ENCODE measurements at places on chromosomes 16 and 17. TPM values are rescaled to one million over a fixed set of nuclear protein-coding genes. Genes with fewer than 3 reads are reported as not detected.

DNA sequence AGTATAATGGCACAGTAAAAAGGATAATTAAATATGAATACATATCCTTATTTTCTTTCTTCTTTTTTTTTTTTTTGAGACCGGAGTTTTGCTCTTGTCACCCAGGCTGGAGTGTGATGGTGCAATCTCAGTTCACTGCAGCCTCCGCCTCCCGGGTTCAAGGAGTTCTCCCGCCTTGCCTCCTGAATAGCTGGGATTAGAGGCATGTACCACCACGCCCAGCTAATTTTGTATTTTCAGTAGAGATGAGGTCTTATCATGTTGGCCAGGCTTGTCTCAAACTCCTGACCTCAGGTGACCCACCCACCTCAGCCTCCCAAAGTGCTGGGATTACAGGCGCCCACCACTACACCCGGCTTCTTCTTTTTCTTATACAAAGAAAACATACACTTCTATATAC lies 12.0 kb downstream of the GABARAPL2 start:
- H3K4me3 ChIP-seq = no peak overlapping the region
- H3K27ac ChIP-seq = peak overlapping the region; percentile 45
- peaks cover 18% of the 10 kb centered on the region for H3K36me3 ChIP-seq
- DNase-seq = no peak
- peaks cover 20% of the 10 kb centered on the region for H3K4me1 ChIP-seq

DNA sequence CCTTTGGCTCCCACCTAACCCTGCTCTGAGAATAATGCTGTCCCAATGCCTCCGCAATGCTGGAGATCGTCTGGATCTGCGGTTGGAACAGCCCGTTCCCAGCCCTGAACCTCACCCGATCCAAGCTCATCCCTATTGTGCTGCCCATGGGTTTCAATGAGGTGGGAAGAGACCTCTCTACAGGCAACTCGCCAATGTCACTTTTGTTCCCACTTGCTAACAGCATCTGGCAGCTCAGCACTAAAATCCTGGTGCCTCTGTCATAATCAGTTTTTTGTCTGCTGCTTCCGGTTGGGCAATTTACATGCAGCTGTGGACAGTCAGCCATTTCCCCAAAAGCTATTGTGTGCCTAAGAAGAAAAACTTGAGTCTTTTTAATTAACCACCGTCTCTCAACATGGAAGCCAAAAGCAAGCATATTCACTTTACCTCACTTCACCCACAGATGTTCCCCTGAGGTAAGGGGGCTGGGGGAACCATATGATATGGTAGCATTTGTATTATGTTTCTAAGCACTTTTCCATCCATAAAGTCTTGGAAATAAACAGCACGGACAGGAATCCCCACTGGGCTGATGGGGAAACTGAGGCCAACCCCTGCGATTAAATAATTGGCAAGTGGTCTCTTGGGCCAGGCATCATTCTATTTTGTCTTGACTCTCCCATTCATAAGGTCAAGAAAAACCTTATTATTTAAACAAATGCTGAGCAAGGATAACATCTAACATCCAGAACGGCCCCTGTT lies 159.2 kb upstream of the CDH5 start:
- no peaks in the 10 kb centered on the region for H3K36me3 ChIP-seq
- H3K27ac ChIP-seq = no peak overlapping the region
- no peaks in the 10 kb centered on the region for H3K4me1 ChIP-seq
- no peak for DNase-seq
- H3K4me3 ChIP-seq = no peak overlapping the region

Gene MYL11
- not detected for polyA plus RNA-seq

GRCh38 chr17:81251094-81251708 lies 12.1 kb downstream of the NDUFAF8 start:
- no peak overlapping the region for H3K4me3 ChIP-seq

GRCh38 chr16:85607796-85608514 lies 5.2 kb upstream of the GSE1 start:
- H3K4me1 ChIP-seq = peaks cover 44% of the 10 kb centered on the region
- no peak overlapping the region for H3K27ac ChIP-seq
- DNase-seq = no peak
- H3K4me3 ChIP-seq = peak overlapping the region; percentile 70
- no peaks in the 10 kb centered on the region for H3K27me3 ChIP-seq

Gene RDM1
- polyA plus RNA-seq = not detected

GRCh38 chr16:80585764-80586163 lies 45.0 kb downstream of the DYNLRB2 start:
- DNase-seq = no peak
- H3K36me3 ChIP-seq = no peaks in the 10 kb centered on the region
- H3K4me1 ChIP-seq = peaks cover 3% of the 10 kb centered on the region
- H3K27ac ChIP-seq = no peak overlapping the region
- peaks cover 5% of the 10 kb centered on the region for H3K27me3 ChIP-seq
- no peak overlapping the region for H3K4me3 ChIP-seq

Gene CCDC154
- not detected for polyA plus RNA-seq

DNA sequence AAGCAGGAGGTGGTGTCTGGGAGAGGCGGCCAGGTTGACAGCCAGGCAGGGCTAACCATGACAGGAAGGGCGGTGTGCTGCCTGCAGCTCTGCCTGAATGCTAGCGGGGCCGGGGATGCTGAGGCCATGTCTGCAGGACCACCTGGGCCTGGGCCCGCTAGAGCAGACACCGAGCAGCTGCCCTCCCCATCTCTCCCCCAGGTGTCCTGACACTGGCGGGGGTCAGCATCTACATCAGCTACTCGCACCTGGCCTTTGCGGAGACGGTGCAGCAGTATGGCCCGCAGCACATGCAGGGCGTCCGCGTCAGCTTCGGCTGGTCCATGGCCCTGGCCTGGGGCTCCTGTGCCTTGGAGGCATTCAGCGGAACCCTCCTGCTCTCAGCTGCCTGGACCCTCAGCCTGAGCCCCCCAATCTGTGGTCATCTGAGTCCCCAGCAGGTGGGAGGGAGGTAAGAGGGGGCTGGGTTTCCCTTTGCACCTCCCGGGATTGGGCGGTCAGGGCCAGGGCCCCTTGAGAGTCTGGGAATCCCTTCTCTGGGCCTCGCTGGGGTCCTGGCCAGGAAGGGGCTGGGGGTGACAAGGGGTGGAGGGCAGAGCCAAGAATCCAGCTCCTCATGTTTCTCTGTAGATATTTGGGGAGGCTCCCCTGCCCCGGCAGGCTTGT lies 7.5 kb downstream of the TMEM235 start:
- H3K27me3 ChIP-seq = peaks cover 15% of the 10 kb centered on the region
- H3K36me3 ChIP-seq = no peaks in the 10 kb centered on the region
- H3K27ac ChIP-seq = no peak overlapping the region
- no peak for DNase-seq

DNA sequence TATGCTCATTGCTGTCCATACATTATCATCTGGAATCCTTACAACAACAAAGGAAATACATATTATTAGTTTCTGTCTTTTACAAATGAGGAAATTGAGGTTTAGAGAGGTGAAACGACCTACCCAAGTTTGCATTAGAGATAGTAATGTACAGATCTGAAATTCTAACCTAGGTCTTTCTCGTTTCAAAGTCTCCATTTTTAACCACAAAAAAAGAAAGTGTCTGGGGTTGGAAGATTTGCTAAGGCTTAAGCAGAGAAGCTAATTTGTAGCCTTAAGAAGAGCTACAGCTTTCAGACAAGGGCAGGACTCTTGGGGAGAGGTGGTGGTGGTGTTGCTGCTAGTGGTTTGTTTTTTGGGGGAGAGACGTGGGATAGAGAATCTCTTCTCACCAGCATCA lies 19.2 kb downstream of the CIITA start:
- H3K27ac ChIP-seq = peak overlapping the region; percentile 96
- H3K27me3 ChIP-seq = no peaks in the 10 kb centered on the region
- peaks cover 66% of the 10 kb centered on the region for H3K36me3 ChIP-seq
- H3K4me3 ChIP-seq = peak overlapping the region; percentile 91
- H3K4me1 ChIP-seq = peaks cover 82% of the 10 kb centered on the region
- no peak for DNase-seq

Gene PRR35
- not detected for polyA plus RNA-seq

- H3K4me3 ChIP-seq = no peak overlapping the region
- no peaks in the 10 kb centered on the region for H3K4me1 ChIP-seq
- H3K27ac ChIP-seq = no peak overlapping the region
- no peak for DNase-seq
- no peaks in the 10 kb centered on the region for H3K27me3 ChIP-seq
Measured at GRCh38 chr17:32191306-32191705, 49.0 kb downstream of the RHOT1 start.

DNA sequence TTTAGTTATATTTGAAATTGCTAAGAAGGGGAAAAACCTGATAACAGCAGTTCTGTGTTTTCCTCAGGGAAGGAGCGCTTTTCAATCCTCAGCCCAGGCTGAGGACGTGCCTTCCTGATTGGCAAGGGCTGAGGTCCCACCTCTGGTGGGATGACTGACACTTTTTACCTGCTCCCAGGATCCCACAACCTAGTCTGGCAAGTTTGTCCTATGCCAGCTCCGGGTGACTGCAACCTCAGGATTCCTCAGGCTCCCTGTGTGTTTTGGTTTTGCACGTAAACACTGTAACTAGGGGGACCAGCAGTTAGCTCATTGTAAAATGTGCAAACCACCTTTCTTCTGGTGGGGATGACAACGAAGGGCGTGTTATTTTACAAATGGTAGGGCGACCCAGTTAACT lies 7.5 kb downstream of the MARCHF10 start:
- H3K4me3 ChIP-seq = no peak overlapping the region
- H3K27ac ChIP-seq = no peak overlapping the region
- peaks cover 43% of the 10 kb centered on the region for H3K27me3 ChIP-seq
- DNase-seq = no peak
- H3K36me3 ChIP-seq = no peaks in the 10 kb centered on the region

DNA sequence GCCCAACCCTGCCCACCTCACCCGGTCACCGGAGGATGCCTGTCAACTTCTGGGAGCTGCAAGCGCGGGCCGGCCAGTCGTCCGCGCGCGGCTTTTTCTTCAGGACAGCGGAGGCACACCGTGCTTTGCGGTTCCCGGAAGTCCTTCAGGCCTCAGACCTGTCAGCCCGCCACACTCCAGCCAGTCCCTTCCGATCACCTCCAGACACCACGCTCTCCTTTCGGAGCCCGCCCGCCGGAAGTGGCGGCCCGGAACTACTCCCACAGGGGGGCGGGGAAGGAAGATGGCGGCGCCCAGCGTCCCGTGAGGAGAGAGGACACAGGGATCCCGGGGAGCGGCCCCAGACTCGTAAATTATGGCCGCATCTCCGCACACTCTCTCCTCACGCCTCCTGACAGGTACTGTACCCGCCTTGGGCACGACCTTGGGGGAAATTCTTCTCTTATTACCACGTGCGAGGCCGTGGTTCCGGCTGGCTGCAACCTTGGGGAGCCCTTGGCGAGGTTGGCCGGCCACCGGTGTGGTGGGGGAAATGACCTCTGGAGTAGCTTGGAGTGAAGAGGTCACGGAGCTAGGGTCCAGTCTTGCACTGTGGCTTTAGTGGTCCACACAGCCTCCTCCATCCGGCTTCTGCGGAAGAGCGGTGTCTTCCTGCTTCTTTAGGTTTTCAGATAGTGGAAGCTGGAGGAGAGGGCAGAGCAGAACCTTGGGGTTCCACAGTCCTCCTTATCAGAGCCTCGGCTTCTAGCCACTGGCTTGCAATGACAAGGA lies at the start of gene COX10:
Gene COX10 (plus strand): TSS at position 254 of the 771 bp plus-strand sequence. CDS start 102 bp downstream, at position 356.
- H3K36me3 ChIP-seq = peaks cover 6% of the 10 kb centered on the region
- peak within 1 kb of the TSS; percentile 96 for H3K4me3 ChIP-seq
- H3K27ac ChIP-seq = peak within 1 kb of the TSS; percentile 72

DNA sequence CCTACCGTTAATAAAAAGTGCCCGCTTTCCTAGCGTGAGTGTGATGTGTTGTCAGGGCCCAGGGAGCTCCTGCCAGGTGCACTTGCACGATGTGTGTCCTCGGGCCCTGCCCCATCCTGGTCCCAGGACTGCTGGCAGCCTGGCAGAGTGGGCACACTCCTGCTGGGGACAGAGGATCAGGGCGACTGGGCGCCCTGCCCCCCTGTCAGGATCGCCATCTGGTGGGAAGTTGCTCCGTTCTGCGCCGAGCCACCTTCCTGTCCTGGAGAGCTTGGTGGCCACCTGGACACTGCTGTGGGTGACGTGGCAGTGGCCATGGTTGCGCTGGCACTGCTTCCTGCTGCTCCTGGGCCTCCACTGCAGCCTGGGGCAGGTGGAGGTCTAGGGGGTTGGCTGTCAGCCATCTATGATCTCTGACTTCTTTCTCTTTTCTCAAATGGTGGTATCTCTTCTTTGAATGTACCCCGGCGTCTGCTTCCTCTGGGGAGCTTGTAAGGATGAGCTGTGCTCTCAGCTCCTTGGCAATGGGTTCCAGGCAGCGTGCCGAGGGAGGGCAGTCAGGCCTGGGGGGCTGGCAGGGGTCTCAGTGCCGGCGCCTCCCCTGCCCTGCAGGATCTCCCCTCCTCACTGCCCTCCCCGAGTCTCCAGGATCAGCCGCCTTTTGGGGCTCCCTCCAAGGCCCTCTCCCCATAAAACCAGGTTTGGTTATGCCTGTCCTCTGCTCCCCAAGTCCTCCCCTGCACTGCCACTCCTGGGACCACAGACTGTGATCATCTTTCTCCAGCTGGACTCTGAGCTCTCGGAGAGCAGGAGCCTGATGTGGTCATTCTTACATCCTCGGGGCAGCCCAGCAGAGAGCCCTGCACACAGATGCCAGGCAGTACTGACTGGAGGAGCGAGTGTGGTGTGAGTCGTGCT lies 76.9 kb downstream of the AMFR start:
- no peaks in the 10 kb centered on the region for H3K4me1 ChIP-seq
- no peak overlapping the region for H3K4me3 ChIP-seq

- DNase-seq = no peak
- no peaks in the 10 kb centered on the region for H3K27me3 ChIP-seq
- no peak overlapping the region for H3K27ac ChIP-seq
- no peaks in the 10 kb centered on the region for H3K36me3 ChIP-seq
- peaks cover 33% of the 10 kb centered on the region for H3K4me1 ChIP-seq
Measured at GRCh38 chr16:56611281-56611833, 3.0 kb downstream of the MT2A start.

- H3K27ac ChIP-seq = peak overlapping the region; percentile 92
- H3K36me3 ChIP-seq = peaks cover 16% of the 10 kb centered on the region
- no peaks in the 10 kb centered on the region for H3K27me3 ChIP-seq
- H3K4me1 ChIP-seq = peaks cover 65% of the 10 kb centered on the region
- DNase-seq = no peak
Measured at GRCh38 chr16:27432558-27432957, 30.6 kb downstream of the IL21R start.

DNA sequence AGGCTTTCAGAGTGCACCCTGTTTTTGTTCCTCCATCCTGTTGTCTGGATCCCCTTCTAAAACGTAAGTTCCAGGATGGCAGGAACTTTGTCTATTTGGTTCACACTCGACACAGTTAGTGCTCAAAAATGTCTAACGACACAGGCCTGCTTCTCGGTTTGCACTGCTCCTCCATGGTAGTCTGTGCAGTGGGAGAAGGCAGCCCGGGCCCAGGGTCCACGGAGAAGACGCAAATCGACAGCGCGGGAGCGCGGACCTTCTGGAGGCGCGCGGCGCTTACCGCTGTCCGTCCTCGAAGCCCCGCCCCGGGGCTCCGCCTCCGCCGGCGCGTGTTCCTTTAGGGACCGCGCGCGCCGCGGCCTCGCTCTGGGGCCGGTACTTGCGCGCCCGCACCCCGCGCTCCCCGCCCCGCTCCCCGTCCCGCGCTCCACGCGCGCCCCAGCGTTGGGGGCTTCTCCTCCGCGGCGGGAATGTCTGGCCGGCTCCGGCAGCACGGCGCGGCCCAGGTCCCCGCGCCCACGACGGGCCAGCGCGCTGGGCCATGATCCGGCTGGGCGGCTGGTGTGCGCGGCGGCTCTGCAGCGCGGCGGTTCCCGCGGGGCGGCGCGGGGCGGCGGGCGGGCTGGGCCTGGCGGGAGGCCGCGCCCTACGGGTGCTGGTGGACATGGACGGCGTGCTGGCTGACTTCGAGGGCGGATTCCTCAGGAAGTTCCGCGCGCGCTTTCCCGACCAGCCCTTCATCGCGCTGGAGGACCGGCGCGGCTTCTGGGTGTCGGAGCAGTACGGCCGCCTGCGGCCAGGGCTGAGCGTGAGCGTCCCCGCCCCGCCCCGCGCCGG lies at the start of gene NT5M:
Gene NT5M (plus strand): TSS at position 364 of the 837 bp plus-strand sequence. CDS start 178 bp downstream, at position 542.
- H3K27ac ChIP-seq = no peak within 1 kb of the TSS
- peak; percentile 55 for DNase-seq
- peaks cover 17% of the 10 kb centered on the region for H3K4me1 ChIP-seq
- H3K36me3 ChIP-seq = no peaks in the 10 kb centered on the region
- peak within 1 kb of the TSS; percentile 88 for H3K4me3 ChIP-seq

Gene C16orf54
- 13.4 TPM for polyA plus RNA-seq

Gene SCIMP
- polyA plus RNA-seq = 181 TPM
